ENCODE measurements at places on chromosomes 6 and 20.
A peak's percentile ranks its signal among the peaks of the same experiment; 100 is the strongest.

DNA sequence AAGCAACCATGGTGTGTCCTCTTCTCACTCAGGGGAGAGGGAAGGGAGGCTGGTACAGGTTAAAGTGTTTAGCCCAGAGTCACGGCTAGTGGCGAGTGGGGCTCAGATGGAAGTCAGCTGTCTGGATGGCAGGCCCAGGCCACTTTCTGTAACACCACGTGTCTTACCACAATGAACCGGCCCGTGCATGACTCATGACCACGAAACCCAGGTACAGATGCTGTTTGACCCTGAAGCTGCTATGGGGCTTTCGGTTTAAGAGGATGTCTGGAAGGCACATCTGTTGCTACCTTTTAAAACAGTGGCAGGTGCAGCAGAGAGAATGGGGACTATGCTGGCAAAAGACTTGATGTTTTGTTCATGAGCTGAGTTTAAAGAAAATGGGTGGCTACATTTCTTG, 36.5 kb upstream of the MPC1 start:
- peak; percentile 60 for DNase-seq

GRCh38 chr6:75381877-75382633, 97.5 kb upstream of the TMEM30A start:
- DNase-seq = no peak

DNA sequence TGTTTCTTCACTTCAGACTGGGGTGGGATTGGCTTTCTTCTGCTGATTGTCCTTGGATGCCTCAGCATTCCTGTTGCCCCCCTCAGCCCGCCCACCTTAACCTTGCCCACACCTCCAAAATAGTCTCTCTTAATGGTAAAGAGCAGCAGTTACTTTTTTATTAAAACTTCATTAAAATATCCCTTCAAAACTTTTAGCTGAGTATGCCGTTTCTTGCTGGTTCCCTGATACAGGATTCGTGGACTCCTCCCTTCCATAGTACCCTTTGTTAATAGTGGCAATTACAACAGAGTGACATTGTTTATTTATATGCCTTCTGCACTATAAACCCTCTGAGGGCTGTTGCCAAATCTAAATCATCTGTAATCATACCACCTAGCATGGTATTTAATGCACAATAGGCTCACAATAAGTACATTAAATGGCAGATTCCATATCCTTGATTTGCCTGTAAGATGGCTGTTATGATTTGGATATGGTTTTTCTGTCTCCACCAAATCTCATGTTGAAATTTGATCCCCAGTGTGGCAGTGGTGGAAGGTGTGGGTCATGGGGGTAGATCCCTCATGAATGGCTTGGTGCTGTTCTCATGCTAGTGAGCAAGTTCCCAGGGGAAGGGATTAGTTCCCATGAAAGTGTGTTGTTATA, 3.5 kb upstream of the MOCS1 start:
- no peak for DNase-seq

- DNase-seq = no peak
Observed at GRCh38 chr6:21348504-21349195, 244.9 kb upstream of the SOX4 start.

GRCh38 chr6:48736501-48737206, 625.7 kb upstream of the PTCHD4 start:
- DNase-seq = no peak

GRCh38 chr6:32153564-32154513, at the start of gene PPT2:
Gene PPT2, plus strand, starts transcription at chr6:32154141. Its CDS starts 454 bp downstream, at chr6:32154595.
- DNase-seq = peak; percentile 45

DNA sequence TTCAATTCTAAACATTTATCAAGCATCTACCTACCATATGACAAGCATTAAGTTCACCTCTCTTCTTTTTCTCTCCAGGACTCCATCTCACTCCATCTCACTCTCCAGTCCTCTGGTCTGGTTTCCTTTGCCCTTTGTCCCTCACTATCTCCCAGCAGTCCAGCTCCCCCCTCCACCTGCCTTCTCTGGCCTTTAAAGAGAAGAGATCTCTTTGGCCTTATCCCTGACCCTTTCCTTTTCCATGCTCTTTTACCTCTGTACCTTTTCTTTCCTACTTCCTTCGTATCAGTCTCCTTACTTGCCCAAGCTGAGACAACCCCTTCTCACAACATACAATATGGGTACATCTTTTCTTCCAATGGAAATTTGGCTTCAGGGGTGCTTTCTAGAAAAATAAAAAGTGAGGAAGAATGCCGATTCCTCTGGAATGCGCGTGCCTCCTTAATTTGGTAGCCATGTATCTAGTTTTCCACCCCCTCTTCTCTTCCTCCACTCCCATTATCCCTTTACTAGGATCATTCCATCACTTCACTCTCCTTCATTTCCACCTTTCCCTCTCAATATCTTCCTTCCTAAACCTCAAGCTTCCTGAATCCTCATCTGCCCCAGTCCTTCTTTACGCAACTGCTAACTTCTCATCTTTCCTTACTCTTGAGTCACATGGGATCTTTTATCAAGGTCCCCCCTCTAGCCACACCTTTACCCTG, 745 bp upstream of the AGPAT1 start:
- DNase-seq = no peak

- no peak for DNase-seq
Observed at GRCh38 chr6:8499540-8499939, 64.2 kb upstream of the SLC35B3 start.

- DNase-seq = no peak
Observed at GRCh38 chr20:2657241-2657640, 4.8 kb downstream of the NOP56 start.

- DNase-seq = no peak
Observed at GRCh38 chr6:128415387-128415786, 105.0 kb downstream of the PTPRK start.

- no peak for DNase-seq
Observed at GRCh38 chr6:84643778-84644177, 120.6 kb downstream of the TBX18 start.

DNA sequence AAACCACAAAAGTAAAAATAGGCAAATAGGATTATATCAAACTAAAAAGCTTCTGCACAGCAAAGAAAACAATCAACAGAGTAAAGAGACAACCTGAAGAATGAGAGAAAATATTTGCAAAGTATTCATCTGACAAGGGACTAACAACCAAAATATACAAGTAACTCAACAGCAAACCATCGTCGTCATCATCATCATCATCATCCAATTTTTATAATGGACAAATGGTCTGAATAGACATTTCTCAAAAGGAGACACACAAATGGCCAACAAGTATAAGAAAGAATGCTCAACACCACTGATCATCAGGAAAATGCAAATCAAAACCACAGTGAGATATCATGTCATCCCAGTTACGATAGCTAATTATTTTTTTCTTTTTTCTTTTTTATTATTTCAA, 62.0 kb downstream of the ANKEF1 start:
- no peak for DNase-seq

- no peak for DNase-seq
Observed at GRCh38 chr6:93580446-93580845, 161.1 kb upstream of the EPHA7 start.

DNA sequence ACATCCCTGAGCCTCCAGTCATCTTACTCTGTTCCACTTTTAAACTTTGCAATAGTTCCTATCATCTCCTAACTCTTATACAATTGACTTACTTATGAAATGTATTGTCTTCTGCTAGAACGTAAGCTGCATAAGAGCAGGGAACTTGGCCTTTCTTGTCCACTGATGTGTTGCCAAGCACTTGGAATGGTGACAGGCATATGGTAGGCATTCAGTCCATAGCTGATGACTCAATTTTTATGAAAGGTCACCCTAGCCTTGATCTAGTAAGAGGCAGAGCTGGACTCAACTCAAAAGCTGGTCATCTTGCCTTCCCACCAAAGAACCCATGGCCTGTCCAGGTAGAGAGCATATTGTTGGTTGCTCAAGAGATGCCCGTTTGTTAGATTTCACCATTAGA, 82.4 kb upstream of the FAM184A start:
- no peak for DNase-seq

- no peak for DNase-seq
Observed at GRCh38 chr6:166507809-166508564, 78.5 kb downstream of the RAMACL start.

DNA sequence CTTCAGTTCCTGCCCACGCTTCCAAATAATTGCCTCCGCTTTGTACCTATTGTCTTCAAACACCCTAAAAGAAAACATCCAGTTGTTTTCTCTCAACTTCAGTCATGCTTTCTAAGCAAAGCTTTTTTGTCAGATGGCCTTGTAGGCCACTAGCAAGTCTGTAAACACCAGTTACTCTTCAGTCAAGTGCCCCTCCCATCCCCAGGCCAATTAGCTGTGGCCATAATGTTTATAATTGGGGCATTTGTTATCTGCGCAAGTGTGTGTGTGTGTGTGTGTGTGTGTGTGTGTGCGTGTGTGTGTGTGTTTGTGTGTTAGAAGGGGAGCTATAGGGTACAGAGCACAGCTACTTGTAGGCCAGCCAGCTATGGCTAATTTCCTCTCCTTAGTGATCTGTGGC, 272.4 kb upstream of the MARCKS start:
- no peak for DNase-seq

- no peak for DNase-seq
Observed at GRCh38 chr20:57936636-57937385, 227.0 kb upstream of the PMEPA1 start.

DNA sequence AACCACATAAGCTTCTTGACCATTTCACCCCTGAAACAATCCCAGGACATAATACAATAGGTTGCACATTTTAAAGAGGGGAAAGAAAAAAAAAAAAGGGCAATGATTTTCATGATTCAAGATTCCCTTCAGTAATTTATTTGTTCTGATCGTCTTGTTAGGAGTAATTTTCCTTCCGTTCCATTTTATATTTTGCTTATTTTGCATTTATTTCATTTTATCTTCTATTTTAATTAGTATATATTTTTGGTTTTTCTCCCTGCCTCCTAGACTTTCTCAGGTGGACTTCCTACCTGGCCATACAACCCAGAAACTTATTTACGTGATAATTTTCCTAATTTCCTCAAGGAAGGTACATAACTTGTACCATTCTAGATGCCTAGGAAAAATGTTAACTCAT, 32.6 kb downstream of the FBXO5 start:
- DNase-seq = no peak

- no peak for DNase-seq
Observed at GRCh38 chr6:20946022-20946421, 411.8 kb downstream of the CDKAL1 start.

- DNase-seq = no peak
Observed at GRCh38 chr20:49245921-49246740, 26.9 kb downstream of the DDX27 start.

DNA sequence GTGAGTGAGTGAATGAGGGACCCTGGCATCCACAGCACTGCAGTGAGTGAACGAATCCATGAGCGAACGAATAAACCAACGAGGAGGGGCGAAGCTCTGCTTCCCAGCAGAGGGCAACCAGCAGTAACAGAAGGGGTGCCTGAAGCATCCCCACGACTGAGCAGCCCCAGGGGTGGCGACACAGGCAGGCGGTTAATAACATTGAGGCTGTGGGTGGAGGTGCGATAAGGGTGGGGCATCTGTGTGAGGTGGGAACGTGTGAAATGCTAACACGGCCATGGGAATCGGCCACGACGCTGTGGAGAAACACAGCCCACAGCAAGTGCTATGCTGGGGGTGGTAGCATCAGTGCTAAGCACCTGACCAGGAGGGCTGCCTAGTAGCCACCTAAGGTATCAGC, 75.9 kb downstream of the TAF4 start:
- DNase-seq = no peak

- DNase-seq = no peak
Observed at GRCh38 chr6:101443315-101443714, 49.8 kb downstream of the GRIK2 start.

DNA sequence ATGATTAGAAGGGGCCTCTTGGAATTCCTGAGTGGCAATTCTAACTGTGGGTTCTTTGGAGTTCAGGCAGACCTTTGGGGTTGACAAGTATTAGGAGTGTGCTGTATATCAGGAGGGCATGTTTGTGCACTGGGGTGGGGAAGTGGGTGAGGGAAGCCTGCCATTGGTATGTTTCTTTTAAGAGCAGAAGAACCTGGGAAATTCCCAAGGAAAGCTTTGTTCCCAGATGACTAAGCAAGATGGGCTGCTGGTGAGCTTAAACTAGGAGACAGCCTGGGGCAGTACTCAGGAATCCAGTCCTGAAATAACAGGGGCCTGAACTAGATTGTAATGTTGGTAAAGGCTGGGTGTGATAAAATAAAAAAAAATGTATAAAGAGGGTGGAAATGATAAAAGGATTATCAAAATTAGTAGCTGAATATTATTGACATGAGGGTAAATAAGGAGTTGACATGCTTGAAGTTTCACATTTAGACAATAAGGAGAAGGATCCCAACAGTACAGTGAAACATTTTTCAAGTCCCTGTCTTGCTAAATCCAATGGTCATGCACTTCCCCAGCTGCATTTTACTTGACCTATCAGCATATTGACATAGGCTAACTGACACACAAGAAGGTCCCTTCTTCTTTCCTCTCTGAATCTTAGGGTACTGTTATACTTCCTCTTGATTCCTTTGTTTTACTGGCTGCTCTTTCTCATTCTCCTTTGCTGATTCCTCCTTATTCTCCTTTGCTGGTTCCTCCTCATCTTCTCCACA, 18.4 kb upstream of the IFNGR1 start:
- no peak for DNase-seq
